ENCODE measurements at places on chromosomes 6 and 20.

DNA sequence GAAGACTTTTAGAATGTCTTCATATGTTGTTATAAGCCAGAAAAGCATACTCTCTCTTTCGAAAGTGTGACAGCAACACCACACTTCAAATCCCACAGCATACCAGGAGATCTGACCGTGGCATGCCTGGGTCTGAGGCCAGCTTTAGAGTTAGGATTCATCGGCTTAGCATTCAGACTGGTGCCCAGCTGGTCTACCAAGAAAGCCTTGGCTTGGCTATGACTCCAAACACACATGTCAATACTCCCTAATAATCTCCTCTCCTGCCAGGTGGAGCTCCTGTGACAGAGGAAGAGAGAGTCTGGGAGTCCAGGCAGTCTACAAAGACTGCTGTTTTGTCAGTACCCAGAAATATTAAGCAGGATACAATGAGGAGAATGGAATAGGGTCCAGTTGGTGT is 77.1 kb upstream of the MAN1A1 start:
- DNase-seq = no peak

- DNase-seq = no peak
These were observed 41.5 kb downstream of the STAU1 start for GRCh38 chr20:49146442-49147225.

GRCh38 chr6:30157999-30158398 is 3.0 kb downstream of the TRIM10 start:
- DNase-seq = no peak

- peak; percentile 22 for DNase-seq
These were observed 23.9 kb downstream of the MAP7 start for GRCh38 chr6:136526196-136526930.

- DNase-seq = no peak
These were observed 330.8 kb downstream of the TAF4 start for GRCh38 chr20:61734733-61735502.

DNA sequence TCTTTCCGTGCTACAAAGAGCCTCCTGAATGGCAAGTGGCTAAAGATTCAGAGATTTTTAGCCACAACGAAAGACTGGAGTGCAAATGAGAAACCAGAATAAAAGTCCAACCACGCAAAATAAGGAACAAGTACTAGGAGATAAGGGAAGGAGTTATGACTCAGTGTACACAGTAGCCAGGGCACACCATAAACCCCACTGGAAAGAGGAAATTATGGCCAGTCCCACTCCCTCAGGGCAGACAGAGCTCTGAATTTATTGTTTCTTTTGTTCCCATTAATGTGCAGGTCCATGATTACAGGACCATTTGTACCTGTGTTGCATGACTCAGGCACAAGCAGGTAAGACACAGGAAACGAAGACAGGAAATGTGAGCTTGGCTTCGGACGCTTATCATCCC is 150.3 kb upstream of the PREP start:
- DNase-seq = no peak

DNA sequence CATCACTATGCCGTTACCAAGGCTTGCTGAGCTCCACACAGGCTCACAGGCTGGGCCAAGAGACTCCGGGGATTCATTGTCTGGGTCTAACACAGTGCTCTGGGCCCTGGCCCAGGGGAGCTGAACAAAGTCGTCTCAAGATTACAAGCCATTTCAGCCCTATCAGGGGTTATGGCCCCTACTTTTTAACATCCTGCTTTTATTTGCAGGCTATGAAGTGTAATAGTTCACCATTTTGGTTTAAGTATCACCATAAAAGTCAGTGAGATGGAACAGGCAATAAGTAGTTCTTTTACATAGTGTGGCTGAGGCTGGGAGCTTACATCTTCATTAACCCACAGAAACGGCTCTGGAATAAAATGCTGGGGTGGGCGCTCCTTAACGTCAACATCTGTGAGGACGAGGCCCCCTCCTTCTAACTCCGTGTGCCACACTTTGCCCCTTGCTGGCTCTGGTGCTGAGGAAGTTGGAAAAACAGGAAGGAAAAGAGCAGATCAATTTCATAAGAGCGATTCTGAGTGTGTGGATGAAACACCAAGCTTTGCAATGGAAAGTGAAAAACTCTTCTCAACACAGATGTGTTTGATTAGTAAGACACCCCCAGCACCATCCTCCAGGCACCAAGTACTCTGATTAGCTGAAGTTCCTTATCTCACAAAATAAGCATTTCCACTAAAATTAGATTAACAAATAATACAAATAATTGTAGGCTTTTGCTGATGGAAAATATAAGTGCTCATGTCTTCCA is 447.3 kb downstream of the MAFB start:
- no peak for DNase-seq
